ENCODE measurements at places on chromosomes 12 and 14.

DNA sequence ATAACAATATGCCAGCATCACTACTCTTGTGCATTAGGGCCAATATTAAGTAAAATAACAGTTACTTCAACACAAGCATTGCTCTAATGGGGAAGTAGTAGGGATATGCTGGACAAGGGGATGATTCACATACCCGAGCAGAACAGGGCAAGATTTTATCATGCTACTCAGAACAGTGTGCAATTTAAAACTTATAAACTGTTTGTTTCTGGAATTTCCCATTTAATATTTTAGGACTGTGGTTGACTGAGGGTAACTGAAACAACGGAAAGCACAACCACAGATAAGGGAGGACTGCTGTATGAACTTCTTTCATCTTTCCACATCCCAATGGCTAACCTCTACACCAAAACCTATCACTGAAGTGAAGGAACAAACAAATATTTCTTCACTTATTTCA, 36.8 kb downstream of the SARNP start:
- DNase-seq: no peak

- DNase-seq: no peak
Measured at GRCh38 chr12:63869656-63870055, 25.2 kb downstream of the SRGAP1 start.

- DNase-seq: no peak
Measured at GRCh38 chr12:109346920-109347319, 780 bp upstream of the MYO1H start.

GRCh38 chr12:84802161-84802560, 110.4 kb downstream of the SLC6A15 start:
- DNase-seq: no peak

DNA sequence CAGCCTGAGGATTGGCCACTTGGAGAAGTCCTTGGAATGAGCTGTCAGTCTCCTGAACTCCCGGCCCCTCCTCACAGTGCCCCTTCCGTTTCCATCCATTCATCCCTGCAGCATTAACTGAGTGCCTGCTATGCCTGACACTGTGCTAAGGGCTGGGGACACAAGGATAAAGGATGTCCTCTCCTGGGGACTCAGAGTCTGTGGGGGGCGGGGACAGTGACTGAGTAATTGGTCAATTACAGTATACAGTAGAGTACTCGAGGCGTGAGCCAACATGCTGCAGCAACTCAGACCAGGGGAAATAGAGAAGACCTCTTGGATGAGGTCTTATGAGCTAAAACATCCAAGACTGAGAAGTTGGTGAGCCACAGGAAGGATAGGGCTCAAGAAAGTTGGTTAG, 43.4 kb upstream of the PWP1 start:
- DNase-seq: no peak

GRCh38 chr14:105313381-105314286, 914 bp upstream of the PACS2 start:
- peak; percentile 33 for DNase-seq

DNA sequence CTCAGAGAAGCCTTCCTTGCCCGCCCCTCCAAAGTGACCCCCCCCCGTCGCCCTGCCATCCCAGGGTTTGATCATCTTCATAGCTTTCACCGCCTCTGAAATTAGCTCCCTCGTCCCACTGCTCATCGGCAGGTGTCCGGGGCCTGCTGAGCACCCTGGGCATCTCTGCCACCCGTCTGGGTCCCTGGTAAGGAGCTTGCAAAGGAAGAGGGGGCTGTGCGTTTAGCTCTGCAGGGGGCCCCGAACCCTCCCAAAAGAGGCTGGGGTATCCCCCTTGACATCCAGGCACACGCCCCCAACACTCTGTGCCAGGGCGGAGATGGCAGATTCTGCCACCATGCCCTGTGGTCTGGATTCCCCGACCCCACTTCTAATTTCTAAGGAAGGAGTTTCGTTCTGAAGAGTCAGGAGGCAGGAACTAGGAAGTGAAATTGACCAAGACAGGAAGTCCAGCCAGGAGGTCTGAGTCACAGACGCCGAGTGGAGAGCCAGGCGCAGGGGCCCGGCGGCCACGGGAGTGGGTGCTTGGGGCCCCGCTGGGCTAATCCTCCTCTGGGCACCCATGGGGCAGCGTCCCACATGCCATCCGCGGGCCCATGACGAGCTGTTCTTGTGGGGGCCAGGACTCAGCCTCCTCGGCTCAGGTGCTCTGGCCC, 95.7 kb downstream of the RFLNA start:
- DNase-seq: no peak

DNA sequence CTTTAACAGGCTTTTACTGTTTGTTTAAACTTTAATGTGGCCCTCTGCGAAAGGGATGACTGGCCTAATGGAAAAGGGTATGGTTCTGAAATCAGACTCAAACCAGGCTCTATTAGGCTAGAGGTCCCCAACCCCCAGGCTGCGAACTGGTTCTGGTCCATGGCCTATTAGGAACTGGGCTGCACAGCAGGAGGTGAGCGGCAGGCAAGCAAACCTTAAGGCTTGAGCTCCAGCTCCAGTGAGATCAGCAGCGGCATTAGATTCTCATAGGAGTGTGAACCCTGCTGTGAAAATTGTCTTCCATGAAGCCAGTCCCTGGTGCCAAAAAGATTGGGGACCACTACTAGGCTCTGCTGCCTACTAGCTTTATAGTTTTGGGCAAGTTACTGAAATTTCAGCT, 11.1 kb downstream of the GALNT4 start:
- no peak for DNase-seq

DNA sequence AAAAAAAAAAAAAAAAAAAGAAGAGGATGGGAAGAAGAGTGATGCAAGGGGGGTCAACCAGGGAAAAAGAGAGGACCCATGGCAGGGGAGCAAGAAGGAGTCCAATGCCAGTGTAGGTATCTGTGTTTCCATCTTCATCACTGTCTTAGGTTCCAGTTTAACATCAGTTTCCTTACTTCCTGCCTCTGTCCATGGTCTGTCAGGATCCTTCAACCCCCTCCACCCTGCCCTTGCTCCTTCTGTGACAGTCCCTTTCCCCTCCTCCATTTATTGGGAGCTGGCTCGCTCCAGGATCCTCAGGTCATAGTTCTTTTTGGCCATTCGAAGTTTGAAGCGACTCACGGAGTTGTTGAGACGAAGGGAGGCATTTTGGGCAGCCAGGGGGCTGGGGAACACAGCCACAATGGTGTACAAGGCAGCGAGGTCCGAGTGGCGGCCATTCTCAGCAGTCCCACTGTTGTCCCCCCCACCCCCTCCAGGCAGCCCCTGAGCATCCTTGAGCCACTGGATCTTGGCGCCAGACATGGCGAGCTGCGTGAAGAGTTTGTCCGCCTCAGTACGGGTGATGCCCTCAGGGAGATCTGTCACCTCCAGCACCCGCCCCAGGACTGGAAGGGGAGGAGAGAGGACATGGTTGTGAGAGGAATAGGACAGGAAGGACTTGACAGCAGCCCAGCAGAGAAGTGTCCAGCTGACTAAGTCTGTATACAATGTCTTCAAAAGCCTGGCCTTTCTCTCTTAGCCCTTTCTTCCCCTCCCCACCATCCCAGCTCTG, 3.7 kb upstream of the STAC3 start:
- DNase-seq: no peak

DNA sequence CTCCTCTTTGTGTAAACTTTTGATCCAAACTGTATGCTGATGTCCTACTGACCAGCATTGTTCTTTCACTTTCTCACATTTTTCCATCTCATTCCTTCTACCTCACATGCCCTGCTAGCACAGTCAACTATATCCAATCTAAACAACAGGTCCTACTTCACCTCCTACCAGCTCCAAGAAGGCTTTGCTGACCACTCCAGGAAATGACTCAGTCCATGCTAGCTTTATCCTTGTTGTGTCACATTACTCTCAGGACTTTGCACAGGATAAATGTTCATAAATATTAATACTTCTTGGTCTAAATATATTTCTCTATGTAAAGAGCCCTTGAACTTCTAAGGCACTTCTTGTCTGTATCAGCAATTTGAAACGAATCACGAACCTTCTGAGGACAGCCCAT, 64.9 kb upstream of the PCED1B start:
- no peak for DNase-seq

- DNase-seq: peak; percentile 48
Measured at GRCh38 chr14:23562822-23563472, 4.6 kb downstream of the AP1G2 start.

DNA sequence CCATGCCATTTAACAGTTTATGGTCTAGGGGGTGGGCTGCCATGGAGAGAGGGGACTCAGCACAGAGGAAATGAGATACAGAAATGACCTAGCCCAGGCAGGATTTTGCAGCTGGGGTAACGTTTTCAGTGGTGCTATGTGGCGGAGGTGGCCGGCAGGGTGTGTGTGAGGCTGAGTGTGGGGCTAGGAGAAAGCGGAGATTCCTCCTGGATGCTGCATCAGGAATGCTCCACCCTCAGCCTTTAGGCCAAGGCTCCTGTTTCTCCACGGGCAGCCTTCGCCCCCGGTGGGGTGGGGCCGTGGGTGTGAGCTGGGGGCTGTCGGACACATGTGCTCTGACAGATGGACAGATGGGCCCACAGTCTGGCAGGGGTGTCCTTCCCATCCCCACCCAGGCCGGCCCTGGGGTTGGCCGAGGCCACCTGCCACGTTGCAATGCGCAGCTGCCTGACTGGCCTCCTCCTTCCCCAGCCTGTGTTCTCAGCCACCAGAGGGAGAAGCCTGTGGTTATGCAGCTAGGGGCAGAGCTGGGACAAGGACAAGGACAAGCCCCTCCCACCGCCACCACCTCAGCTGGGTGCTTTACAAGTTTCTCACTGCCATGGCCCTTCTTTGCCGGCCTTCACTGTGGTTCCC, 44.3 kb downstream of the TEAD4 start:
- DNase-seq: no peak

DNA sequence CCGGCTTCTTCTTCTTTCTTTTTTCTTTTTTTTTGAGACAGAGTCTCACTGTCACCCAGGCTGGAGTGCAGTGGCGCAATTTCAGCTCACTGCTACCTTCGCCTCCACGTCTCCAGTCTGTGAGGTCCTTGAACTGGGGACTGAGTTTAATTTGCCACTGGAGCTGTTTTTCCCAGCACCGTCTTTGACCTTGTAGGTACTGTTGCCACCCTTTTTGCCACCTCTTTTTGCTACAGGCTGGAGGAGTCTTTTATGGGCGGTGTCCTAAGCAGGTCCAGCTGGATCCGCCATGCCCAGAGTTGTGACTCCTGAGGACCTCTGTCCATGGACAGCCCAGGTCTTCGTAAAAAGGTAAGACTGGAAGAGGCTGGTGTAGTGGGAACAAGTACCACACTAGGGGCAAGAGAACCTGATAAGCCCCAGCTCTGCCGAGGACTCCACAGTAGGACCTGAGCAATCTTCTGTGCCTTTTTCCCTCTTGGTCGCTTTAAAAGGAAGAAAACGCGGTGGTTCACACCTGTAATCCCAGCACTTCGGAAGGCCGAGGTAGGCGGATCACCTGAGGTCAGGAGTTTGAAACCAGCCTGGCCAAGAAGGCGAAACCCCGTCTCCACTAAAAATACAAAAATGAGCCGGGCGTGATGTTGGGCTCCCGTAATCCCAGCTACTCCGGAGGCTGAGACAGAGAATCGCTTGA, 946 bp downstream of the RNU4-2 start:
- DNase-seq: no peak

GRCh38 chr12:64500394-64500793, 48.5 kb downstream of the TBK1 start:
- DNase-seq: no peak

- DNase-seq: no peak
Measured at GRCh38 chr12:124544311-124544970, 23.0 kb downstream of the NCOR2 start.

DNA sequence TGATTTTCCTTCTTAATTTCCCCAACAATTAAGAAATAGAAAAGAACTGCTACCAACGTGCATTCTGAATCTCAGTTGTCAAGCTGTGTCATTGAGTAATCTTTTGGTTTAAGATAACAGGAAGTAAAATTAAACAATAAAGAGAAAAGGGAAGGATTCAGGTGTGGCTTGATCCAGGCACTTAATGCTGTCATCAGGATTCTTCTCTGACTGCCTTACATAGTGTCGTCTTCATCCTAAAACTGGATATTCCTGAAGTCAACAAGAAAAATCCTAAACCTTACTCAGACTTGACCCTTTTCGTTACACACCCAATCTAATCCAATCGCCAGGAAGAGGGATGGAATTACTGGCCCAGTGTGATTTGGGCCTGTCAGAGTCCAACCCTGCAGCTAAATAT, 443.8 kb downstream of the MED13L start:
- DNase-seq: no peak

GRCh38 chr12:120406069-120406468, 31.8 kb upstream of the COX6A1 start:
- DNase-seq: no peak

DNA sequence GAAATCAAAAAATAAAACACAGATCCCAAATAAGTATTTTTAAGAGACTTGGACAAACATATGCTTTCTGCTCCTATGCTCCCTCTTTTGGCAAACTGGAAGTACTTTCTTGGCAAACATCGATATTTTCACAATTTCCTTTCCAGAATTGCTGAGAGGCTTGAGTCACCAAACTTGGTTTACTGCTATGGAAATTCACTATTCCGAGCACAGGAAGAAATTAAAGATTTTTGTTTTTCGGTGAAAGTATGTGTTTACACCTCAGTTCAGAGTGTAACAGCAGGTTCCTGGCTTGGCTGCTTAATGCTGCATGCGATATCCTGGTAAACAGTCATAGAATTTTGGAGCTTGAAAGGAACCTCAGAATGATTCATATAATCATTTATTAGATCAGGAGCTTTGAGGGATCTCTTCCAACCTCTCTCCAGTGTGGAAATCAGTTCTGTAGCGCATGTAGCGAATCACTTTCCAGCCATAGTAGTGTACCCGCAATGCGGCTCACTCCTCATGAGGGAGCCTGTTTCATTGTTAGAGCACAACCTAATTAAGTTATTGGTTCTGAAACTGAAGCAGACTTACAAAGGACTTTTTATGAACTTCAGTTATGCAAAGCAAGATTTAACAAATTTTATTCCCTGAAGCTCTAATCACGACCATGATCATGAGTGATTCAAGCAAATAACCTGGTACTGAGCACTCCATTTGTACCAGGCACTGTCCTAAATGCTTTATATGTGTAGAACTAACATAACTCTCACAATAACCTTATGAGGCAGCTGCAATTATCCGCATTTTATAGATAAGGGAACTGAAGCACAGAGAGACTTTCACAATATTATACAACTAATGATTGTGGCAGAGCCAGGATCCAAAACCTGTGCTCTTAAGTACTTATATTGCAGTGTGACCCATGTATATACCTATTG, 56.4 kb upstream of the ATP2A2 start:
- DNase-seq: no peak

DNA sequence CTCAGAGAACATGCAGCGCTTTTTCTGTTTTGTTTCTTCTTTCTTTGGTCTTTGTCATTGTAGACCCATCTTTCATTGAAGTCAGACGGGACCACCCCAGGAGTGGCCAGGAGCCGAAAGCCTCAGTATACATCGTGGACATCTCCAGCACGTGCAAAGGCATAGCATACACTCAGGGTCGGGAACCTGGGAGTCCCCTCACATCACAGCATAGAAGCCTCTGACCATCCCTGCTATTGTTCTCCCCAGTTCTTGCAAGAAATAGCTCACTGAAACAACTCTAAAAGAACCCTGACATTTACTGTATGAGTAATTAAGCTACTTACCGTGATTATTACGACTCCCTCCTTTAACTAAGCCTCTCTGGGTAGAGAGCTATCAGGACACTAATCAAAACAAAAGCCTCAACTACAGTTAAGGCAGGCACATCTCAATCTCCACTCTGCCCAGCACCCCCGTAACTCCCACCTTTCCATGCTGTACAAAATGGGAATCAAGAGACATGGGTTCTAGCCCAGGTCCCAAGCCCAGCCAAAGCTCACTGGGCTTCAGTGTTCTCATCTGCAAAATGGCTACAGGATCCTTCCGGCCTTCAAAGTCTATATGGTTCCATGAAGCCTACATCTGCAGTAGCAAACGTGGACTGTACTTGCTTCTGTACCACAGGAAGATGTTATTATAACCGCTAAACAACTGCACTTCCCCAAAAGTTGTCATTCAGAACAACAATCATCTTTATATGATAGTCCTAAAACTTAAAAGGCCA, 6.7 kb downstream of the CCDC88C start:
- DNase-seq: no peak

Data from T-helper 2 cell (primary cell).